ENCODE measurements at places on chromosomes 16 and 17.

DNA sequence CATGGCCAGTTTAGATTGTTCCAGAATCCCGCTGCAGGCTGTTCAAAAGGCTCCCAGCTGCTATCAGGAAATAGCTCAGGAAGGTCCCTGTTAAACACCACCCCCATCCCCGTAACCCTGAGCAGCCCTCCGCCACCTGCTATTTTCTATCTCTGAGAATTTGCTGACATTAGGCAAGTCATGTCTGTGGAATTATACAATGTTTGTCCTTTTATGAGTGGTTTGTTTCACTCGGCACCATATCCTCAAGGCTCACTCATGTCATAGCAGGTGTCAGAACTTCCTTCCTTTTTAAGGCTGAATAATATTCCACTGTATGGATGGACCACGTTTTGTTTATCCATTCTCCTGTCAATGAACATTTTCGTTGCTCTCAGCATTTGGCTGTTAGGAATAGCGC, 164.3 kb upstream of the FOXF1 start:
- DNase-seq: no peak

DNA sequence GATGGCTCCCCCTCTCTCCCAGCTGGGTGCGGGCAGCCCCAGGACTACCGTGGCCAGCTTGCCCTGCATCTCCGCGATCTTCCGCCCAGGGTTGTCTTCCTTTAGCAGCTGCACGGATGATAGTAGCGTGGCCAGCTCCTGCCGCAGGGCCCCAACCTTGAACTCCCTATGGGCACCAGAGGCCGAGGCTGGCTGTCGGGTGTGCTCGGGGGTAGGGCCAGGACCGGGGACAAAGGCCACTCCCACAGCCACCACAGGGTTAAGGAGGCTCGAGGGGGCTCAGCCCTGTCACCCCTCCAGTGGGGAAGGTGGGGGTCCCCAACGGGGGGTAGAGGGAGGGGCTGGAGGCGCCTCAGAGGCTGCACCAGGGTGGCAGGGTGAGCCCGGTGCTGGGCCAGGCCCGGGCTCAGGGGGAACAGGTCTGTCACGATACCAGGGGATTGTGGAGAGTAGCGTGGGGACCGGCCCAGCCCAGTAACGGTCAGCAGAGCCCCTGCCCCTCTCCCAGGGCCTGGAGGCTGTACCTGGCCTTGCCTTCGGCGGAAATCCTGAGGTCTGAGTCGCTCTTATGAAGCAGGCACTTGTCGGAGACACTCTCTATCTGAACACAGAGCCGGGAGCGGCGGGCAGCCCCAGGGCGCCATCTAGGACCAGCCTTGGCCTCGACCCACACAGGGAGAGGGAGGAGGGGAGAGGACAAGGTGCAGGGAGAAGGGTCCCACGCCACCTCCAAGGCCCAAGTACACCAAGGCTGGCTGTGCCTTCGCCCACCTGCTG, 5.2 kb downstream of the PERCC1 start:
- no peak for DNase-seq

- DNase-seq: no peak
Measured at GRCh38 chr16:4212934-4213296, 29.0 kb downstream of the SRL start.

DNA sequence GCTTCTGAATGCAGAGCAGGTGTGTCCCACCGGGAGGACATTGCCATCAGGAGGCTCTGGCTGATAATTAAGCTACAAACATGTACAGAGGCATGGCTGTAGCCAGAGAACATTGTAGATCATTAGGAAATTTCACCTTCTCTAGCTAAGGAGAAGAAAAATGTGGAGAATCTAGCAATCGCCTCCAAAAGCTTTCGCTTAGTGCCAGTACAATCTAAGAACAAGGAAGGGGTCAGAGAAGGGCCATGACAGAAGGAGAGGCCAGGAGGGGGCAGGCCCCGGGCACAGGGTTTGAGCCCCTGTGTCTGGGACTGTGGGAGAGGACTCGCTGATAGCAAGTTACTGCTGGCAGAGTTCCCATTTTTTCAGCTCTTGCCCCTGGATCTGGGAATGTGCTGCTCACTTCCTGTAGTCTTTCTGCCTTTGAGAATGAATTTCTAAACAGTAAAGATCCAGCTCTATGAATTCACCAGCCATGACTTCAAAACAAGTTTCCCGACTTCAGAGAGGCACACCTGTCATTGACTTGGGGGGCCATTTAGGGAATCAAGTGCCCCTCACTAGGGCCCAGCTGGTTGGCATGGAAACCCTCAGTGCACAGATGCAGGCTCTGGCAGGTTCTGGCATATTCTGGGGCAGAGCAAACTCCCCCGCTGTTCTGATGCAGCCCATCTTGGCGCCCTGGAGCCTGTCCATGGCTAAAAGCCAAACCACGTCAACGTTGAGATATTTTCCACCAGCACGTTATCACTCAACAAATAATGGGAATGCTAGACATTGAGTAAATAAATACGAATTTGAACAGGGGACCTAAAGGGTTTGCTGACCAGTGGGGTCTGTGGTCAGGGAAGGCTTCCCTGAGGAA, 59.5 kb upstream of the CACNG4 start:
- DNase-seq: no peak

DNA sequence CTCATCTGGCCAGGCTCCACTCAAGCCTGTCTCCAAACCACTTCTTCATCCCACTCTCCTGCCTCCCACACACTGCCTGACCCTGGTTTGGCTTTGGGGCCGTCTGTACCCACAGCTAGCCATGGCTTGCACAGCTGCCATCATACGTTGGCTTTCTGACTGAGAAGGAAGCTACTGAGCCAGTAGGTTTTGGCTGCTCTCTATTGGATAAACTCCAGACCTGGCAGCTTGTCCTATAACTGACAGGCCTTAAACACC, 3.9 kb downstream of the MIF4GD start:
- no peak for DNase-seq

GRCh38 chr17:28366605-28367004, 1.6 kb upstream of the SEBOX start:
- no peak for DNase-seq

GRCh38 chr16:18829251-18829650, 27.9 kb upstream of the ARL6IP1 start:
- no peak for DNase-seq

DNA sequence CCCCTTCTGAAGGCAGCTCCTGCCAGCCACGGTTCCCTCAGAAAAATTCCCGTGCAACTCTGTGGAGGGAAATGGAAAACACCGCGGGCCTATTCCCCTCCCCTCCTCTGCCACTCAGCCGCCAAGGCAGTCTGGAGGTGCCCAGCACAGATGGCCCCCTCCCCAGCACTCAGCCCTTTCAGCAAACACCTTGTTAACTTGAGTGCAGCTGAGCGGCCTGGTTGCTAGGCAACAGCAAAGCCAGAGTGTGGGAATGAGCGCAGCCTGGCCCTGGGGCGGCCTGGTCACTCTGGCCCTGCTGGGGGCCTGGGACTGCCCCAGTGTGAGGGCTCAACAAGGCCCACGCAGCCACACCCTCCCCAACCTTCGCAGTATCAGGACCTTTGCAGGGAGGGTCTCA, 32.8 kb downstream of the CACNA1G start:
- peak; percentile 84 for DNase-seq

GRCh38 chr16:76800196-76800595, 390.8 kb upstream of the MON1B start:
- no peak for DNase-seq

DNA sequence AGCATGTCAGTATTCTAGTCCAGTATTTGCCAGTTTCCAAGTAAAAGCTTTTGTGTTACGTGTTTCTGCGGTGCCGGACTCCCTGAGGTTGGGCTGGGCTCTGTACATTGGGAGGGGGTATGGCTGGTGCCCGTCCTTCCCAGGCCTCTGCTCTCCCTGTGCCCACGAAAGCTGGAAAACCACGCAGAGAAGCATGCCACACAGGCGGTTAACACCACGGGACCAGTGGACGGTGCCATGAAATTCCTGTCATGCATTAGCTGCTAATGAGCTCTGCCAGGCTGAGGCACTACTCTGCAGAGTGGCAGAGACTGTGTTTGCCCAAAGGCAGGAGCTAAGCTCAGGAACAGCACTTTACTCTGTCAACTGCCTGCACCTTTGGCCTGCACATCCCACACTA, 8.1 kb downstream of the SMIM5 start:
- no peak for DNase-seq

DNA sequence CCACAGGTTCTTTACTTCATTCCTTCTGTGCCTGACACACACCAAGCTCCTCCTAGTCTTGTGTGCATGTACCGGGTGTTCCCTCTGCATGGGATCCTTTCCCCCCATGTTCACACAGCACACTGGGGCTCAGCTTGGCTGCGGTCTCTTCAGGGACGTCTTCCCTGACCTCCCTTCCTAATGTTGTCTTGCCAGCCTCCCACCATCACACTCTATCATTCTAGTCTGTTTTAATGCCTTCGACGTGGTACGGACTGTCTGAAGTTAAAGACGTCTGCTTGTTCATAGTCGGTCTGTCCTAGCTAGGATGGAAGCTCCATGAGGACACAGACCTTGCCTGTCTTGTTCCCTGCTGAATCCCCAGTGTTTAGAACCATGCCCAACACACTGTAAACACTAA, 60.1 kb downstream of the USP31 start:
- no peak for DNase-seq

DNA sequence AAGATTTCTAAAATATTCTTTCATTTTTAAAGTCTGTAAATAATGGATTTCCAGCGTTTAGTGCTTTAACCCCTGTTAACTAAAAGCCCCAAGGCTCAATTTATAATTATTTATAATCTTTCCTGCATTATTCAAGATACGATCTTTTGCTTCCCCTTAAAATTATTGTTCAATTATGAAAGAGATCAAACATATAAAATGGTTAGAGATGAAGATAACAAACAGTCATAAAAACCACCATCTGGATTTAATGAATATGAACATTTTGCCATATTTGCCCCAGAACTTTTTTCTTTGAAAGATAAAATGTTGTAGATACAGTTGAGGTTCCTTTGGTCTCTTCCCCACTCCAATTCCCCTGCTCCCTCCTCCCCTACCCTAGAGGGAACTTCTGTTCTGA, 17.6 kb downstream of the WWP2 start:
- no peak for DNase-seq

DNA sequence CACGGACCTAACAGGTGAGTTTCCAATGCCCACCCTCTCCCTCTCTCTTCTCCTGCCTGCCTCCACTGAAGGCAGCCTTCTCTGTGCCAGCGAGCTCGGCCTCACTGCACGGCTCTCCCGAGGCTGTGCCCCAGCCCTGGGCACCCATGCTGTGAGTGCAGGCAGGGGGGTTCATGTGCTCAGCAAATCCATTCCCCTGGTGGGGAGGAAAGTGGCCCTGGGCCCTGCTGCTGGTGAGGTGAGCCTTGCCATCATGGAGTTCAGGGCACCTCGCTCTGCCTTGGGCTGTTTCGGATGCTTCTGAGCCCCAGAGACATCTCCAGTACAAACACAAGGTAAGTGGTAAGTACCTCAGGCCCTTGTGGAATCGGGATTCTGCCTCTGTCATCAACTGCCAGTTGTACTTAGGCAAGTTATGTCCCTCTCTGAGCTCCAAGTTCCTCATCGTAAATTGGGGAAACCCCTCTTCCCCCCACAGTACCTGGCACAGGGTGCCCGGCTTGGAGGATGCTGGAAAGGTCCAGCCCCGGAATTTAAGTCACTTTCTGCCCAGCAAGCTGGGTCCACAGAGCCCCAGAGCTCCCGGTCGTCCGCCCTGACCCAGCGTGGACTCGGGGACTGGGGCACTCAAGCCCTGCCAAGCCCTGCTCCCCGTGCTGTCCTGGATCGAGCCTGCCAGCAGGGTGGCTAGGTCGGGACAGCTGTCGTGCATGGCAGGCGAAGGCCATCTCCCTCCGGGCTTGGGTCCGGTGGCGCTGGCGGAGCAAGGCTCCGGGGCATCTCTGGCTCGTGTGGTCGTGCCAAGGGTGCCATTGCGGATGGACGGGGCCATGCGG, 684 bp upstream of the NUDT16L1 start:
- DNase-seq: no peak

DNA sequence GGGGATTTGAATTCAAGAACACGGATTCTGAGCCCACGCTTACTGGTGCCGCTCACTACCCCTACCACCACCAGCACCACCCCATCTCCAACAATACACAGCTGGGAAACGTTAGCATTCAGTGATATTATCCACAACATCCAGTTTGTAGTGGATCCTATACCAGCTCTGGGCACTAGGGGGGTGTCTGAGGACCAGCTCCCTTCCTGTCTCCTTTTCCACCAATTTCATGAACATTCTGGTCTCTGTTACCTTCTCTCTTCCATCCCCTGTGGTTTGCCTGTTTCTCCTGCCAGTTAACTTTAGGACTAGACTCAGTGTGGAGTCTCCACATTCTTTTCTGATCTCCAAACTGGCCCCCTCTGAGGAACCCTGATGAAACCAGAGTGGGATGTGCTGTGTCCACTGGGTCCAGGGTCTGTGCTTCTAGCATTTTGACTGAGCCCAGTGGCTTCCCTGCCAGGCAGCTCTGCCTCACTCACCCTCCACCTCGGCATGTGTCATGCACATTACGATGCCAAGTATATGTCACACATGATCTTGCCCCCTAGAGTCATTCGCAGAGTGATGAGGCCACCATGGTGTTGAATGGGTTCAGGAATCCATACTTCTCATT, 187.0 kb upstream of the CDH13 start:
- no peak for DNase-seq

DNA sequence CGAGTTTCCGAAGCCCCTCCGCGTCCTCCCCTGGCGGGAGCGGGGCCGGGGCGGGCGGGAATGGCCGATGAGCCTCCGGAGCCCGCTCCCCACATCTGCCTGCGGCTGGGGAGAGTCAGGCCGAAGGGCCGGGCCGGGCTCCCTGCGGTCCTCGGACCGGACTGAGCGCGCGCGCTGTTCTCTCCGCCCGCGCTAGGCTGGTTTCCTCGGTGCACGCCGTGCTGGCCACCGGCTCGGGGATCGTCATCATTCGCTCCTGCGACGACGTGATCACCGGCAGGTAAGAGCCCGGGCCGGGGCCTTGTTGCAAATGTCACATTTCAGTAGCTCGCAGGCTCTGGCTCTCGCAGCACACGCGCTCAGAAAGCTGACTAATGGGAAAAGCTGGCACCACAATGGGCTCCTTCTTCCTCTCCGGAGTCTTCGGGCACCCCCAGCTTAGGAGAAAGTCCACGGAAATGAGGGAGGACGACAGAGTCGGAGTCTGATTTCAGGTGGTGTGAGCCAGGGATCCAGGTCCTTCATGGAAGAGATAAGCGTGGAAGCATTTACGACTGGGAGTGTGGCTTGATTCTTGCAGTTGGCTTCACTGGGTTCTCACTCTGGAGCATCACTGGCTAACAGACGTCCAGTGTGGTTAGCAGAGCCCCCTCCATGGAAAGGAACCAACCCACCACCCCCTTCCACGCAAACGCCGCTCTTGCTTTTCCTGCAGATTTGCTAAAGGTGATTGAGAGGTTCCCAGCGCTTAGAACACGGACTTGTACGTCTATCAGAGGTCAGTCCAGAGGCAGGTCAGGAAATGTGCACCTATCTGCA, 715 bp downstream of the TLCD3A start:
- DNase-seq: no peak

DNA sequence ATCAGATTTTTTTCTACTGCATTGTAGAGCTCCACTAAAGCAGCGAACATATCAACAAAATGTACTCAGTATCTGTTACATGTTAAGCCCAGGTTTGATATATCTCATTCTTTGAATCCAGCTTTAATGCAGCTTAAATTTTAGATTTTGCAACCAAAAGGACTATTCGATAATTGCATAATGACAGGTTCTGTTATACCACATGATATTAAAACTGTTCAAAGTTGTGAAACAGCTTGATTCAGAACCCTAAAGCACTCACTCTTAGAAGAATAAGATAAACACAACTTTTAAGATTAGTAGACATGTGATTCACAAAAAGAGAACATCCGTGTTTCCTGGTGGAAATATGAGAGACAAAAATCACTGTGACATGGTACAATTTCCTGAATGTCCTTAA, 427.9 kb downstream of the CDH11 start:
- DNase-seq: no peak

- no peak for DNase-seq
Measured at GRCh38 chr16:57231821-57232350, 13.2 kb upstream of the ARL2BP start.

- no peak for DNase-seq
Measured at GRCh38 chr17:10234033-10234432, 35.6 kb upstream of the GAS7 start.

All from NCI-H187 (cell line).